ENCODE measurements at places on chromosomes 12 and 14. TPM values are rescaled to one million over a fixed set of nuclear protein-coding genes. Genes with fewer than 3 reads are reported as not detected.

- no peak for DNase-seq
Observed at GRCh38 chr14:73248108-73248868, 11.0 kb downstream of the PAPLN start.

DNA sequence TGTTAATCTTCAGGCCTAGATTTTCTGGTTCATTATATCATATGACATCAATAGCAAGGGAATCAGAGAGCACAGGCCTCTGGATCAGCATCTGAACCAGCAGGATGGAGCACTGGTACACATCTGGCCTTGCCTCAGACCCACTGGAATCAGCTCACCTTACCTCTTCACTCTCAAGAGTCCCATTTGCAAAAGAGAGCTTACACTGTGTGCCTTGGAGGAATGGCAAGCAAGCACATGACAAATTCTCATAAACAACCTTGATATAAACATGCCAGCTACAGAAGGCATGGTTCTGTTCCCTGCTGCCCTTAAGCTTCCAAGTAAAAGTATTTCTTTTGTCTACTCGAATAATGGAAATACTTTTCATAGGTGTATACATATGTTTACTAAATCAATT lies 128.6 kb upstream of the CPM start:
- DNase-seq = no peak

DNA sequence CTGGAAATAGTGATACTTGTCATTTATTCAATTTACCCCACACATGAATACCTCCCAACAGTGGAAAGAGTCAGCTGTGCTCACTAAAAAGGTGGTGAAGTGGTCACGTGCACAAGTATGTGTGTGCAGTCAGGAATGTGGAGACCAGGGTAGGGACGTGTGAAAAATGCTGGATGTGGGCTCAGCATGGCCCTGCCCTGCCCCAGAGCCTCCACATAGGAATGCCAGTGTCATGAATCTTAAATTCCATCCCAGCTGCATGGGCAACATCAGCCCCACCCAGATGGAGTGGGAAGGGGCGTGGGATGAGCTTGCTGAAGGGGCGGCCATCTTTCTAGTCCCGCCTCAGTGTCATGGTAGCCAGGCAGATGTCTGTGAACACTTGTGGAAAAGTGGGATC lies 87.7 kb downstream of the C12orf75 start:
- no peak for DNase-seq

OSBPL8 gene
- total RNA-seq = 46.4 TPM

DNA sequence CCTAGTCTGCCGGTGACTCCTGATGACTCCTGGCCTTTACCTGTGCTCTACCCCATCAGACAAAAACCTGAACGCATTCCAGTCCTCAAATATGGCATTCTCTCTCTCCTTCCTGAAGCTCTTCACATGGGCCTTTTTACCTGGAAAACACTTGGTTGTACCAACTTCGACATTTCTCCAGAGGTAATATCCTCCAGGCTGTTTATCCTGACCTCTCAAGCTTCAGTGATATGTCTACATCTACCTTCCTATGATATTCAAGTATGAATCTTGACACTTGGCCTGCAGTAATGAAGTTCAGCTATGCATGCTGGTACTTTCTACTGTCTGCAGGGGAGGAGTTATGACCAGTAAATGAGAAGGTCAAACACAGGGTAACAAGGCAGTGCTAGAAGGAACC lies 901.8 kb downstream of the VRK1 start:
- DNase-seq = no peak
